ENCODE measurements at places on chromosomes 7 and 10.

GRCh38 chr7:37694208-37695094 lies 10.9 kb downstream of the GPR141 start:
- no peak for DNase-seq

DNA sequence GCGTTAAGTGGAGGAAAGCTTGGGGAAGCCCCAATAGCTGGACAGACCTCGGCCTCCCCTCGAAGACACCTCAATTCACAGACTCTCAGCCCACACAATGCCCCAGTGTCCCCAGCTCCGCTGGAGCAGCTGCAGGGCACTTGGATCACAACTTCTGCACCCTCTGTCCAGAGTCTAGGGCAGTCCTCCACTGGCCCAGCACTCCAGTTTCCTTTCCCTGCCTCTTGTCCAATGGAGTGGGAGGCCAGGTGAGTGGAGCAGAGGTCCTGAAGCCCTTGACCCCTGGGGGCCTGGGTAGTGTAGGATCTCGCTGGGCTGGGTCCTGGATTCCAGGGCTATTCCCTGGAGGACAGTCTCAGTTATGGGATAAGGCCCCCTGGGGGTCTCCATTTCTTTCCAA lies 11.9 kb downstream of the SFRP5 start:
- DNase-seq, result no peak

- no peak for DNase-seq
Observed at GRCh38 chr10:60731134-60731885, 47.0 kb upstream of the CDK1 start.

- no peak for DNase-seq
Observed at GRCh38 chr7:148630078-148630477, 39.5 kb downstream of the C7orf33 start.

- no peak for DNase-seq
Observed at GRCh38 chr10:131188494-131188893, 123.0 kb downstream of the TCERG1L start.

DNA sequence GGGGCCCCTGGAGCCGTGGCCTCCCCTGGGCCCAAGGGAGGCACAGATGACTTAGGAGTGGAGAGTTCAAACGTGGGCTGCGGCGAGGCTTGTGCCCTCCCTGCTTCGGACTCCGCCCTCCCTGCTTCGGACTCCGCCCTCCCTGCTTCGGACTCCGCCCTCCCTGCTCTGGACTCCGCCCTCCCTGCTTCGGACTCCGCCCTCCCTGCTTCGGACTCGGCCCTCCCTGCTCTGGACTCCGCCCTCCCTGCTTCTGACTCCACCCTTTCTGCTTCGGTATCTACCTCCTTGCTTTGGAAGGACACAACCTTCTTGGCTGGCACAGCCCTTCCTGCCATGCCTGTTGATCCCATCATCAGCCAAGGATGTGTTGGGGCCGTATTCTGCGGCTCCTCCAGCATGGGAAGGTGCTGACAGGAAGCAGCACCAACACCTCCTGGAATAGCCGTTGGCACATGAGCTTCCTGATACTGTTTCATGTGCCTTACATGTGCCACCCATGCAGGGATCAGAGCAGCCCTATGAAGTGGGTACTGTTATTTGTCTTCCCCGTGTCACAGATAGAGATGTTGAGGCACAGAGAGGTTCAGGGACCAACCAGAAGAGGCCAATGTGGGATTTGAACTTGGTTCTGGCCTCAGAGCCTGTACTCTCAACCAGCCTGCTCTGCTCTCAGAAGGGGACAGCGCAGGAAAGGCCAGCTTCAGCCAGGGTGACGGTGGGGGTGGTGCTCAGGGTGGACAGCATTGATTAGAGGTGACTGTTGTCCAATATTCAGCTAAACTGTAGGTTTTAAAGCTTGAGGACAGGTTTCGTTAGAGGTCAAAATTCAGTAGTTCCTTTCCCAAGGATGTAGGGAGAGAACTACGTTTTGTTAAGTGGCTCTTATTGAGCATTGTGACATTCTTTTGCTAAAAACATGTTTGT lies 114.5 kb downstream of the NKX6-2 start:
- no peak for DNase-seq

- no peak for DNase-seq
Observed at GRCh38 chr7:47663213-47663612, 81.3 kb upstream of the TNS3 start.

DNA sequence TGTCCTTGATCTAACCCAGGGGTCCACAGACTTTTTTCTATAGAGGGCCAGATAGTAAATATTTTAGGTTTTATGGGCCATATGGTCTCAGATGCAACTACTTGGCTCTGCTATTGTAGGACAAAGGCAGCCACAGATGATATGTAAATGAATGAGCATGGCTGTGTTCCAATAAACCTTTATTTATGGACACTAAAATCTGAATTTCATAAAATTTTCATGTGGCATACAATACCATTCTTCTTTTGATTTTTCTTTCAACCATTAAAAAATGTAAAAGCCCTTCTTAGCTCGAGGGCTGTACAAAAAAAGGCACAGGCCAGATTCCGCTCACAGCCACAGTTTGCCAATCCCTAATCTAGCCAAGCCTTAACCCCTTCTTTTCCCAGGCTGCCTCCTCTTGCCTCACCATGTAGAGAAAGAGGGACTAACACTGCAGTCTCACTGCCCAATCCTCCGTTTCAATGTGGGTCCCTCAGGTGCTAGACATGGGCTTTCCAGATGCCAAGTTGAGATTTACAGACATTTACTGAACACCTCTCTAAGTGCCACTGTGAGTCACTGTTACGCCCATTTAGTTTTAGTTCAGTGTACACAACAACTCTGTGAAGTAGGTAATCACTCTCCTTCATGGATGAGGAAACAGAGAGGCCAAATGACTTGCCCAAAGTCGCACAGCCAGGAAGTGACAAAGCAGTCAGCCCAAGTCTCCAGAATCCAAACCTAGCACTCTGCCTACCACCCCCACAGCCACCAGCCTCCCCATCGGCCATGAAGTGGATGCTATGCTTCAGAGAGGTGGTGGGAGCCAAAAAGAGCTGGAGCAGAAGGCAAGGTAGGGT lies 132.6 kb upstream of the PDLIM1 start:
- no peak for DNase-seq

- no peak for DNase-seq
Observed at GRCh38 chr10:43091846-43092245, 15.0 kb downstream of the RET start.

DNA sequence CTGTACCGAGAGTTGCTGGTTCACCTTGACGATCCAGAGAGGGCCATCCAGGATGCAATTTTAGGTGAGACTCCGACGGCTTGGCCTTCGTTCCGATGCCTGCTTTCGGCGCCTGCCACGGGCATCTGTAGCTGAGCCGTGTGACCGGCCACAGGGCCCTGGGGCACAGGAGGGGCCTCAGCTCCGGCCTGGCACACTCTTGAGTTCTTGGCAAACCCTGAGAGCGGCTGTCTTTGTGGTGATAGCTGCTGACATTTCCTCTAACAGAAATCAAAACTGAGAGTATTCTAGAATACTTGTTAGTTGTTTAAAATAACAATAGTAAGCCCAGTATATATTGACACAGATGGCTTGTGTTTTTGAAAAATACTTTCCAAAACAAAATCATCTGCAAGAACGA lies 52.2 kb upstream of the SUN1 start:
- no peak for DNase-seq

DNA sequence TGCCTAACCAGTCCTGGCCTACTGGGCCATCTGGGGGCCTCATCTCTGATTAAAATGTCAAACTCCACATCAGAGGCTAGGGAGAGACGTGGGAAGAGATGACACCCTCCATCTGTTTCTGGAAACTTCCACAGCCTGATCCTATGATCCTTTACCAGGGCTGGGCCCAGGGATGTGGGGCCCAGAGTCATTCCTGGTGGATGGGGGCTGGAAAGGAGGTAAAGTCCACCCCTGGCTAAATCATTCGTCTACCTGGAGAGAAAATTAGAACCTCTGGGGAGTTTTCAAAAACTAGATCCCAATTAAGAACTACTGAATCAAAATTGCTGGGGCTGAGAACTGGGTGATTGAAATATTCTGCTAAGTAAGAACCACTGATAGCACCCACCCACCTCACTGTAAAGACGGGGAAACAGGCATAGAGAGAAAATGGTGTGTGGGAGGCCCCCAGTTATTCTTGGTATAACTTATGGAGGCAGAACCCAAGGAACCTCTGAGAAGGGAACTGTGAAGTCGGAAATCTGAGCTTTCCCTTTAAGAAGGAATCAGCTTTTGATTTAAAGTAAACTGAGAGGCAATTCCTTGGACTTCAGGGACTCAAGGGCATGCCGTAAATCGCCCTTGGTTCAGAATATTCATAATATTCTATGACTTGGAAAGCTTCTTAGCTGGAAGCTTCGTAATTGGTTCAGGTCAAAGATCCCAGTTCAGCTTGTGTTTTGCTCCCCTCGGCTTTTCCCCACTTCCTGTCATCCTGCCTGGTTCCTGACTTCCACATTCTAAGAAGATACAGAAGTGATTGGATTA lies 53.1 kb downstream of the PRKAG2 start:
- DNase-seq, result no peak

GRCh38 chr7:29105752-29106668 lies 40.3 kb downstream of the CPVL start:
- DNase-seq, result no peak

DNA sequence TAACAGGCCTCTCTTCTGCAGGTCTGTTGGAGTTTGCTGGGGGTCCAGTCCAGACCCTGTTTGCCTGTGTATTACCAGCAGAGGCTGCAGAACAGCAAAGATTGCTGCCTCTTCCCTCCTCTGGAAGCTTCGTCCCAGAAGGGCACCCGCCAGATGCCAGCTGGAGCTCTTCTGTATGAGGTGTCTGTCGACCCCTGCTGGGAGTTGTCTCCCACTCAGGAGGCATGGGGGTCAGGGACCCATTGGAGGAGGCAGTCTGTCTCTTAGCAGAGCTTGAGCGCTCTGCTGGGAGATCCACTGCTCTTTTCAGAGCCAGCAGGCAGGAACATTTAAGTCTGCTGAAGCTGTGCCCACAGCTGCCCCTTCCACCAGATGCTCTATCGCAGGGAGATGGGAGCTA lies 361.1 kb upstream of the NRP1 start:
- no peak for DNase-seq

GRCh38 chr7:128171-129080 lies 63.9 kb upstream of the FAM20C start:
- no peak for DNase-seq

- no peak for DNase-seq
Observed at GRCh38 chr10:133010095-133010842, 67.9 kb upstream of the CFAP46 start.

GRCh38 chr10:101487399-101487798 lies 100.7 kb downstream of the POLL start:
- no peak for DNase-seq

DNA sequence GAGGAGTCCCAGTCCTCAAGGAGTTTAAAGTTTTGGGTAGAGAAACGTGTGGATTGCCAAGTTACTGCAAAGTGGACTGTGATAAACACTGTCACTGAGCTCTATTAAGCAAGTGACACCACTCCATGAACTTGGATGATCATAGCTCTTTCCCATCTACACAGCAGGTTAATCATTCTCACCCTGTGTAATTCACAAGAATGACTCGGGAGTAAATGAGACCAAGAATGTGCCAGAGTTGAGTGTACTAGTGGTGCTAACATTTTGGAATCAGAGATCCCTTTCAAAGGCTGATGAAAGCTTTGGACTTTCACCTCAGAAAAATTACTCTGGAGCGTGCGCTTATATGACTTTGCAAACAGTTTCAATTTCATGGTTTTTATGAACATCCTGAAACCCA lies 80.8 kb downstream of the RBM20 start:
- DNase-seq, result no peak

- DNase-seq, result no peak
Observed at GRCh38 chr10:61050120-61050745, 106.2 kb upstream of the RHOBTB1 start.

DNA sequence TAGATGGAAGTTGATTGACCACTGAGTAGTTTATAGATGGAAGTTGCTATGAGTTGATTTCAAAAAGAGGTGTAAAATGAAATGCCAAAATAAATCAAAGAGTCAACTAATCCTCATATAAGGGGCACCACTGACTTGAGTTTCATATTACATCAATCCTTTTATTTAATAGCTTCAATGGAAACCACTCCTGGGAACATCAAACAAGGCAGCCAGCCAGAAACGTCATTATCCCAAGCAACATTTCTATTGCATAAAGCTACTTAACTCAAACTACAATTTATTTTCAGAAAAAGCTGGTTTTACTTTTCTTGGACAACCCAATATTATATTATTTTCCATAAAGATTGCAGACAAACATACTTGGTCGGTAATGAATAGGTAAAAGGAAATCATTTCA lies 162.1 kb downstream of the TSPAN12 start:
- no peak for DNase-seq

DNA sequence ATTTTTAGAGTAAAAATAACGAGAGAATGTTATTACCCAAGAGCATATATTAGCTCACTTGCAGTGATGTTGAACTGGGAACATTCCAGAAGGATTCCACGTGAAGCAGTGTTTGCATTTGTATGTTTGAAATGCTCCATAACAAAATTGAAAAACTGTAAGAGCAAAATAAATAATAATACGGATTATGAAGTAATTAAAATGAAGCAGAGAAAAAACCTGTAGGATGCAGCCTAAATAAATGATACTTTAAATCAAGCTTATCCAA lies 203.3 kb downstream of the BAMBI start:
- no peak for DNase-seq

- no peak for DNase-seq
Observed at GRCh38 chr7:80724249-80724871, 85.9 kb downstream of the CD36 start.

DNA sequence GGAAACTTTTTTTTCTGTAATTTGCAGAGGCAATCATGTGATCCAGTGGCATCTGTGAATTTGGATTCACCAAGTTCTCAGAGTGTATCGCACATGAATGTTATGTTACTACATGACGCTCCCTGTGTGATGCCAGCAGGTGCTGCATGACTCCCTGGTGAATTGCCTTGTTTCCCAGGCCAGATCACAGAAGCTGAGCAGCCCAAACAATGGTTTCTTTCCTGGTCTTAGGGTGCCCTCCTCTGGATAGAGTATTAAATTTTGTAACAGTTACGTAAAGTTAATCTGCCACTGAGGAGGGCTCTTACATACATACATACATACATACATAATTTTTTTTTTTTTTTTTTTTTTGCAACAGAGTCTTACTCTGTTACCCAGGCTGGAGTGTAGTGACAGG lies 3.6 kb downstream of the ZSCAN21 start:
- no peak for DNase-seq

All from stimulated activated CD8-positive, alpha-beta memory T cell treated with anti-CD3 and anti-CD28 coated beads, Interleukin-12 subunit alpha, Interleukin-12 subunit beta, amount 100 ng/mL, for 1 hour (primary cell).